Cortex of kidney (tissue), 1 donor: ENCODE measurements at places on chromosomes 1 and 21.

GRCh38 chr1:157262891-157263290 lies 124.7 kb upstream of the ETV3 start:
- no peak for DNase-seq

DNA sequence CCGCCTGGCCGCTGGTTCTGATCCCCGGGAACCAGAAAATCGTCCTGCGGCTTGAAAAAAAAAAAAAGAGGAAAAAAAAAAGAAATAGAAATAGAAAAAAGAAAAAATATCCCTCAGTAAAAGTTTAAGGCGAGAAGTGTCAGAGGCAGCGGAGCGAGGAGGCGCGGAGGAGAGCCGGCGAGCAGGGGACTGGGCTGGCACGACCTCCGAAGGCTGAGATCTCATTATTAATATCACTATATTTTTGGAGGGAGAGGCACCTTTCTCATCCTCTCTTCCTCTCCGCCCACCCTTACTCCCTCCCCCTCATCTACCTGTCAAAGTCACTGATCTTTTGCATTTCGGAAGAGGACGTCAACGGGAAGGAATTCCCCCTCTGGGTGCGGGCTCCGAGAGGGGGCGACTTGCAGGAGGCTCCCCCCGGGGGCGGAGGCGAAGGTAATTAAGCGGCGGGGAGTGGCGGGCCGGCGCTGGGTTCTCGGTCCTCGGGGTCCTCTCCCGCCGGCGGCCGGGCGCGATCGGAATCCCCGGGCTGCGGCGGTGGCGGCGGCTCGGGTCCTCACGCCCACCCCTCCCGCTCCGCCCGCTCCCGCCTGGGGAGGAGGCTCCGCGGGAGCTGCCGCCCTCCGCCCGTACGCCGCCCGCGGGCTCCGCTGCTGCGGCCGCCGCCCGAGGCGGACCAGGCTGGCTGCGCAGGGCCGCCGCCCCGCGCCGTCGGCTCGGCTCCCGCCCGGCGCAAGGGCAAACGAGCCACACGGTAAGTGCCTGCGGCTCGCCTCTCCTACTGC lies at the start of gene NTNG1:
Gene NTNG1 (plus strand): TSS at position 337 of the 788 bp plus-strand sequence.
- no peak for DNase-seq

DNA sequence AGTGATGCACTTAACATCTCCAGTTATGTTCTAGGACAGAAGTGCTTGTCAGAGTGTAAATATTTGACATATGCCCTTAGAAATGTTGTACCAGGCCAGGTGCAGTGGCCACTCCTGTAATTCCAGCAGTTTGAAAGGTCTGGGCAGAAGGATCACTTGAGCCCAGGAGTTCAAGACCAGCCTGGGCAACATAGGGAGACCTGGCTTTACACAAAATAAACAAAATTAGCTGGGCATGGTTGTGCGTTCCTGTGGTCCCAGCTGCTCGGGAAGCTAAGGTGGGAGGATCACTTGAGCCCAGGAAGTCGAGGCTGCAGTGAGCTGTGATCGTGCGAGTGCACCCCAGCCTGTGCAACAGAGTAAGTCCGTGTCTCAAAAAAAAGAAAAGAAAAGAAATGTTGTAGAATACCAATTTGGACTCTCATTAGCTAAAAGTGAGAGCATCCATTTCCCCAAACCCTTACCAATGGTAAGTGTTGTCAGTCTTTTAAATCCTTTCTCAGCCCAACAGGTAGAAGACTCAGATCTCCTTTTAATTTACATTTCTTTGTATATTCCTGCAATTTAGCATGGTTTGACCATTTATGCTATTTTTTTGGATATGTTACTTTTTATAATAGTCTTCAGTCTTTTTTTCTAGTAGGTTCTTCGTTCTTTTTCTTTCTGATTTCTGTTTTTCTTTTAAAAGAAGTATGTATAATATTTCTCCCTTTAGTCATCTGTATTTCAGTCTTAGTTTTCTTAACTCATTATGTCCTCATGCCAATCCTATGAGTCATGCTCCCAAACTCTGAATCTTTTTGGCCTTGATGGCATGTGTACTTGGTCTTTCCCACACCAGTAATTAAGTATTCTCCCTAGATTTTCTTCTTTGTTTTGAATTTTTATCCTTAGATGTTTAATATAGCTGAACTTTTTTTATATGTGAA lies 74.4 kb downstream of the CAMTA1 start:
- DNase-seq: no peak

DNA sequence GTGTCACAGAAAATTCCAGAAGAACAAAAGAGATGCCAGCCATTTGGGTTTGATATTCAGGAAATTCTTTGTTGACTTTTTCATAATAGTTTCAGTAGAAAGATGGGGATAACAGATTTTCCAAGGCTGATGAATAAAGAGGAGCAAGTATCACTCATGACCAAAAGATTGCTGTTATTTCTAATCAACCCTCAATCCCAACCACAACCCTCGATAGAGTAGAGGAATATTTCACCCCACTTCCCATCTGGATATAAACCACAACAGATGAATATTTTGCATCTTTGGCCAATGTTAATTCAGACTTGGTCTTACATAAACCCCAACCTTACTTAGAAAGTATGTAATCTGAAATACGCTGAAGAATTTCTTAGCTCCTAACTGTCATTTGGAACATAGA lies 232.4 kb downstream of the SEC16B start:
- DNase-seq: no peak

DNA sequence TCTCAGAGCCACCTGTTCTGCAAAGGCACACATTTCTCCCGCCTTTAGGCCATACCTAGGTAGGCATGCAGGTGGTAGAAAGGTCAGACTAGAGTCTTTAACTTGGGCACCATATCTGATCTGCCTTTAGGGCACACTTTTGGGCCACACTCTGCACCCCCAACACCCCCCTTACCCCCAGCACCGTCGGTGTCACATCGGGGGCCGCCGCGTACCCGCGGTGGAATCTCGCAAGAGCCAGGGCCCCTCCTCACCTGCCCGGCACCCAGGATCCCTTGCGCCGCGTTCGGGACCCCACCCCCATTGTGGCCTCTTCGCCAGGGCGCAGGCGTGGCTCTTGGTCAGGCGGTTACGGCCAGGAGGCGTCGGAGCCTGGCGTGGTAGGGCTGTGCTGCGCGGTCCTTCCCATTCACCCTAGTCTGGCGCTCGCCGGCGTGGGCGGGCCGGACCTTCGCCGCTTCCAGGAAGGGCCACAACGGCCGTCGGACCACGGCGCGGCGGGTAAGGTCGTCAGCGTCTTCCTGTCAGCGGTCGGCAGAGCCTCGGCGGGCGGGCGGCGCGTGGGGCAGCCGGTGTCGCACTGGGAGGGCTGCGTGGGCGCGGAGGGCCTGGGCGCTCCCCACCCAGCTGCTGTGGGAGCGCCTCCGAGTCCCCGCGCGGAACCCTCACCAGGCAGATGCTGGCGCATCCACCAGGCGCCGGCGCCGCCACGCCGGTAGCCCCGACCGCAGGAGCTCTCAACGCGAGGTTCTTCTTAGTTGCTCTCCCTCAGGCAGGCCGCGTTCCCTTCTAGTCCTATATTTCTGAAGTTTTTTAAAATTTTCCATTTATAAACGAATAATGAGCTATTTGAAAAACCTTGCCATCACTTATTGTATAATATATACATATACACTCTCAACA lies at the start of gene DNAH14:
Gene DNAH14 (plus strand): TSS at position 341 of the 903 bp plus-strand sequence. CDS start 23,028 bp downstream, outside the sequence.
- DNase-seq: no peak

DNA sequence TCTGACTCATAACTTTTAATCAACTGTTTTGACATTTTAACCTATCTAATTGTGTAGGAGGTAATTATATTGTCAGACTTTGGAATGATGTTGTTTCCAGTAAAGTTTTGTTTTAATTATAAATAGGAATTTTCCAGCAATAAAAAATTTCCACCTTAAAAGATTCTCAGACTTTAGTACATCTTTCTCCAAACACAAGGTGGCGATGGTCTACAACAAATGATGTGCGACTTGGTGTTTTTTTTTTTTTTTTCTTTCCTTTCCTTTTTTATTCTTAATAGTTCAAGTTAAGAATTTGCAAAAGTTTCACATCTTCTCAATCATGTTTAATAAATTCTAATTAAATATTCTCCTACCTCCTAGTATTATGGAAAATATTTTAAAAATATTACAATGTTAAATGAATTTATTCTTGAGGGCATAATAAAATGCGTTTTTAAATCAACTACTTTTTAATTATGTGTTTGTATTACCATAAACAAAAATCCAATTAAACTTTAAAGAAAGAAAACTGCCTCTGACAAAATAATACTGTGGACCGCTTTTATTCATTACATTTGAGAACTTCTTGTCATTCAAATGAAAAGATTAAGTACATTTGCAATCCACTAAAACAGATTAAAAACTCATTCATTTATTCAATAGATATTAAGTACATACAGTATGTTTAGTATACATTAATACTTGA lies 4.4 kb upstream of the ADAMTS1 start:
- DNase-seq: no peak

GRCh38 chr1:61635557-61635956 lies 89.4 kb downstream of the TM2D1 start:
- DNase-seq: no peak
